ENCODE measurements at places on chromosomes 2 and 18. TPM values are rescaled to one million over a fixed set of nuclear protein-coding genes. Genes with fewer than 3 reads are reported as not detected.

The CAPN10 gene
- polyA plus RNA-seq, result 29.8 TPM

The RNF152 gene
- polyA plus RNA-seq, result 2.3 TPM

DNA sequence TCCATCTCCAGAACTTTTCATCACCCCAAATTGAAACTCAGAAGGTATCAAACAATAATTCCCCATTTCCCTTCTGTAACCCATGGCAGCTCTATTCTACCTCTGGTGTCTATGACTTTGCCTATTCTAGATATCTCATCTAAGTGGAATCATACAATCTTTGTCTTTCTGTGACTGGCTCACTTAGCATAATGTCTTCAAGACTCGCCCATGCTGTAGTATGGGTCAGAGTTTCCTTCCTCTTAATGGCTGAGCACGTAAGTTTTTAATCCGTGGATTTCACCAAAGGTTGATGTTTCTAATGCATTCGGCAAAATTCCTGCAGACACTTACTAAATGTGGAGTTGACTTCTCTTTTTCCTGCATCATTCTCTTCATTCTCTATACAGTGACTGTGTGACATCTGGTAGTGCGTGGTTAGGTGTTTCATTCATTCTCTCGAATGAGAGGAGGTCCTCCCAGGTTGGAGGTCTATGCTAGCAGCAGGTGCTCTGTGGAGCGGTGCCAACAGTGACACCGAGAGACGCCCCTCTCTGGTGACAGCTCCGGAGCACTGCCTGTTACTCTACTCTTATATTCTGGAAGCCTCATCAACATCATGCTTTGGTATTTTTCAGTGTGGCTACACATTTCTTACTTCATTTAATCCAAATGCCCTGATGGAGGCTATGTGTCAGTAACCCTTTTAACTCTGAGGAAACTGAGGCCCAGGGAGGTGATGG lies 50.1 kb downstream of the ATOH8 start:
- H3K4me1 ChIP-seq, result no peaks in the 10 kb centered on the region
- H3K27ac ChIP-seq, result no peak overlapping the region
- H3K27me3 ChIP-seq, result no peaks in the 10 kb centered on the region
- no peak overlapping the region for H3K4me3 ChIP-seq

The C2orf15 gene
- 2.1 TPM for polyA plus RNA-seq

The ONECUT2 gene
- polyA plus RNA-seq, result 0.69 TPM

DNA sequence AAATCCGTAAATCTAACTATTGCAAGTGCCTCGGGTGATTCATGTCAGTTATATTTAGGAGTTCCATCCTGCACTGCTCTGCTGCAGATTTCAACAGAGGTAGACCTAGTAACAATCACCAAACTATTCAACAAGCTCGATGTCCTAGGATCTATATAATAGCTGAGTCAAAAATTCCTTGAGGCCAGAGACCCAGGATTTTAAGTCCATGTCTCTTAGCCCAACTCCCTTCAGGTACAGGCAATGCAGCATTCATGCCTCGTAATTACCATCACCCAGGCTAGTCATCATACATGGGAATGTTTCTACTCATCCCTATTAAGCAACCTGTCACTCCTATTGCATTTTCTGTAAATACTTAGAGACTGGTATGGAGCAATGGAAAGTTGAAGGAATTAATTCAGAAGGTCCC lies 729 bp downstream of the TM4SF20 start:
- H3K4me3 ChIP-seq, result no peak overlapping the region
- no peak overlapping the region for H3K27ac ChIP-seq
- peaks cover under 1% of the 10 kb centered on the region for H3K4me1 ChIP-seq
- H3K36me3 ChIP-seq, result no peaks in the 10 kb centered on the region
- no peaks in the 10 kb centered on the region for H3K27me3 ChIP-seq

The GPR155 gene
- 4.0 TPM for polyA plus RNA-seq

The PLEK gene
- polyA plus RNA-seq, result 9.2 TPM

GRCh38 chr2:164920430-164920829 lies 34.9 kb downstream of the SLC38A11 start:
- no peaks in the 10 kb centered on the region for H3K27me3 ChIP-seq
- H3K4me3 ChIP-seq, result no peak overlapping the region
- no peaks in the 10 kb centered on the region for H3K36me3 ChIP-seq
- no peaks in the 10 kb centered on the region for H3K4me1 ChIP-seq
- H3K27ac ChIP-seq, result no peak overlapping the region
- no peak for DNase-seq

The SERPINB13 gene
- polyA plus RNA-seq, result not detected

Measured in testis (tissue), 5 donors.